ENCODE measurements at places on chromosomes 4 and X.

DNA sequence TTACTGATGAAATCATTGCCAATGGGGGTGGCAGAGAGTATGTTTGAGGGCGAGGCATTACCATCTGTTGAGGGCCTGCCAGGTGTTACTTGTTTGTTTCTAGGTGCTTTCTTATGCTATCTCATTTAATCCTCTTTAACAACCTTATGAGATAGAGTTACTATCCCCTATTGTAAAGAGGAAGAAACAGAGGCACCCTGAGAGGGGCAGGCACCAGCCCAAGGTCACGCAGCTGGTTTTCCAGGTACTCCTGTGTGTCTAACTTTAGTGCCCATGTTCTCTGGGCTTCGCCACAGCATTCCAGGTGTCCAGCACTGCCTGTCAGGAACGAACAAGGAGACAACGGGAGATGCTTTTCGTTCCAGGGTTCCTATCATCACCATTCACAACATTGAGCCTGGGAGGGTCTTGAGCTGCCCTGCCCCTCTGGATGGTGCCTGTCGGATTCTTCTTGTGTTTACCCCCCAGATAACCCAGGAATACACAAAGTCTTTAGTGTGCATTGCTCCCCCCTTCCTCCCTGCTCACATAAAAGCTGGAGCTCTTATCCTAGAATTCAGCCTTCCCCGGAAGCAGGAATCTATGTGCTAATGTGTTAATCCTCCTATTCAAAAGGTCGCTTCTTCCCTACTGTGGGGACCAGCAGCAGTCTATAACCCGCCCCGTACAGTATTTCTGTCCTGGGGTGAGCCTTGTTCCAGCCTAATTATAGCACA, 24.9 kb upstream of the GPC4 start:
- DNase-seq, result peak; percentile 59

- peak; percentile 62 for DNase-seq
Measured at GRCh38 chr4:153531976-153532626, 65.9 kb downstream of the TMEM131L start.

GRCh38 chr4:185540487-185541120, 5.3 kb upstream of the PDLIM3 start:
- no peak for DNase-seq

DNA sequence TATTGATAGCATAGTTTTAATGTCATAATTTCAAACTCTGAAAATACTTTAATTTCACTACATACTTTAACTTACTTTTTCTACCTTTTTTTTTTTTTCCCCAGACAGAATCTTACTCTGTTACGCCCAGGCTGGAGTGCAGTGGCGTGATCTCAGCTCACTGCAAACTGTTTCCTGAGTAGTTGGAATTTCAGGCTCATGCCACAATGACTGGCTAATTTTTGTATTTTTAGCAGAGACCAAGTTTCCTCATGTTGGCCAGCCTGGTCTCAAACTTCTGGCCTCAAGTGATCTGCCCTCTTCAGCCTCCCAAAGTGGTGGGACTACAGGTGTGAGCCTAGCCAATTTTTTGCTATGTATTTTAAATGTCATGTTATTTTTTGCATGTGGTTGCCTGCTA, 741.6 kb downstream of the TRAM1L1 start:
- no peak for DNase-seq

- DNase-seq, result no peak
Measured at GRCh38 chrX:44382871-44383270, 39.4 kb upstream of the EFHC2 start.

DNA sequence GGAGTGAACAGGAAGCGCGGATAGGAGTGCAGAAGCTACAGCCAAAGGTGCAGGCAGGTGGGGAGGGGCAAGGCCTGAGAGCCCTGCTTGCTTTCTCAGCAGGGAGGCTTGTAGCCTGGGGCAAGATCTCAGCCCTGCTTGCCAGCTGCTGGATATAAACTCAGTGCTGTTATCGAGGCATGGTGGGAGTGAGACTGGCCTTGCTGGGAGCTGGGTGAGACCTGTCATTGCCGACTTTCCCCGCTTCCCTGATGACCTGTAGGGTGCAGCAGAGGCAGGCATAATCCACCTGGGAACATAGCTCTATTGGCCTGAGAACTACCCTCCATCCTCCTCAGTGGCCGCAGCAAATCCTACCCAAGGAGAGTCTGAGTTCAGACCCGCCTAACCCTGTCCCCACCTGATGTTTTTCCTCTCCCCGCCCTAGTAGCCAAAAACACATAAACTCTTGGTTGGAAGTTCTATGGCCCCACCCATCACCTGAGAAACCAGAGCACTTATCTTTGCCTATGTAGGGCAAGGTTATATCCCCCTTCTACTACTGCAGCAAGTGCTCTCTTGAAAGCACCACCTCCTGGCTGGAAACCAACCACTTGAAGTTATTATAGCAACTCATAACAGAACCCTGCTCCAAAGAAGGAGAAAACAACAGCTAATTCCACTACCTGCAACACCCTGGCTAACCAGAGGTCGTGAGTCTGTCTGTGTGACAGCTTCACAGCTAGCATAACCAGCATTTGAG, 80.7 kb downstream of the FHIP1A start:
- DNase-seq, result peak; percentile 0

- DNase-seq, result no peak
Measured at GRCh38 chrX:12825801-12826200, 34.6 kb downstream of the PRPS2 start.

GRCh38 chr4:69576251-69576877, 63.1 kb downstream of the UGT2A2 start:
- no peak for DNase-seq

- DNase-seq, result no peak
Measured at GRCh38 chrX:36431819-36432218, 512.3 kb downstream of the CFAP47 start.

- no peak for DNase-seq
Measured at GRCh38 chr4:2914256-2915126, 48.7 kb downstream of the NOP14 start.

DNA sequence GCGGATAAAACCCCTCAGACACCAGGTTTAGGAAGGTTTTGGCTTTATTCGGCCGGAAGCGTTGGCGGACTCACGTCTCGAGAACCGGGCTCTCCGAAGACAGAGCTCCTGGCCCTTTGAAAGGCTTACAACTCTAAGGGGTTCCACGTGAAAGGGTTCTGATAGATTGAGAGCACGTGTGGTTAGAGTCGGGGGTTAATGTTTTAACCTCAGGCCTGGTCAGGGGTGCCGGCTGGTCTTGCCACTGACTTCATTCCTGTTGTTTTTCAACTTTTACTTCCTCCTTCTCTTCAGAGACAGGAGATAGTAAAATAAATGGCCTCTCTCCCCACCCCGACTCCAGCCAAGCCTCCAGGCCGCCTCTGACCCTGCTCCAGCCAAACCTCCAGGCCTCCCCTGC, 4.7 kb upstream of the ASMT start:
- no peak for DNase-seq

DNA sequence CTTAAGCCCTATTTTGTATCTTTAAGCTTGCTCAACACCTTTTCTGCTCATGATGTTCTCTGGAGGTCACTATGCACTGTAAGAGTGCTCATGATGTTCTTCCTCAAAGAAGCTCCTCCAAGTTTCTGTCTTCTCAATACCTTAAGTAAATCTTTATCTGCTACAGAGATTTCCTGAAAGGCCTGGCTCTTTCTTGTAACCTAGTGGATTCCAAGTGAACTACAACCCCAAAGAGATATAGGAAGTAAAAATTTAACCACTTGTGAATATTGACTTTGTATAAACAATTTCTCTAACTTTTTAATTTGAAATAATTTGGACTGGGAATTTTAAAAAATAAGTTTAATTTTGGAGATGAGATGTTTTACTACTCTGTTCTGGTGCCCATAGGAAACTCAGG, 39.3 kb upstream of the XK start:
- no peak for DNase-seq

DNA sequence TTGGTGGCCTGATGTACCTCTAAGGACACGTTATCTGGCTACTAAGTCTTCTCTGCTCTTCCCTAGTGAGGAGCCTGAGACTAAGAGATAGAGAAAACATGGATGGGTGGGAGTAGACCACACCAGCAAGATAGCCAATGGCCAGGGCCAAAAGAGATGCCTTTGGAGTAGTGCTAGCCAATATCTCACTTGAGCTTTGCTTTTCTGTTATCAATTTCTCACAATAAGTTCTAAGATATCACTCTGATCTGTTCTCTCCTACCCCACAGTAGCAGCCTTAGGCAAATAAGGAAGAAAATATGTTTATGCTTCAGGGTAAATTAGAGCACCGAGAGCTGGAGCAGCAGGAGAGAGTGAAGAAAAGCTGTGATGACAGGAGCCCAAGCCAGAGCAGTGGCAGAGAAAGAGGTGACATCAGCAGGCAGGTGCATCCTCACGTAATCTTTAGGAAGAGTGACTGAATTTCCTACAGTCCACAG, 343.9 kb upstream of the NOCT start:
- DNase-seq, result no peak

DNA sequence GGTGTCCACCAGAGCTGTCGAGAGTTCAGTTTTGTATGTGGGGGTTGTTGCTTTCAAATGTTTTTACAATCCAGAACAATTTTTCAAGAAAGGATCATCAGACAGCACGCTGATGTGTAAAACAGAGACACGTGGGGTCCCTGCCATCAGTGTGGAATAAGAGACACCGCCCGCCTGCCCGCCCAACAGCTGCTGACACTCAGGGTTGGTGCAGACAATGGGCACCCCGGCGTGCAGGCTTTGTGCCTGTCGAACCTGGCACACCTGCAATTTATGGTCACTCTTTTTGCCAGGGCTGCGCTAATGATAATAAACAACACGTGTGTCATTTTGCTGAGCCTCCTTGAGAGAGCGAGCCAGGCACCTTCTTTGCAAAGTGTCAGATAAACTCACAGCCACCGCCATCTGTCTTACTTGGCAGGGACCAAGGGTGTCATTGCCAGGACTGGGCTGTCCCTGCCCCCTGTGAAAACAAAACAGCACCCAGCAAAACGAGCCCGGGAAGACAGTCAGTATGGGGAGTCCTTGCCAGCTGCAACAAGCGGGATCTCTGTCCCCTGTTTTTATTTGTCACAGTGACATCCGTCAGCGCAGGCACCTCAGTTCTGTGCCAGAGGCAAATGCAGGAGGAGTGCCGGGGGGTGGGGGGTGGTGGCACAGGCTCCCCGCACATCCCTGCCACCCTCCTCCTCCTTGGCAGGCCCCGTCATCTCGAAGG, 69.1 kb downstream of the PSAPL1 start:
- peak; percentile 91 for DNase-seq

- no peak for DNase-seq
Measured at GRCh38 chr4:90171491-90171890, 44.3 kb downstream of the CCSER1 start.

- DNase-seq, result no peak
Measured at GRCh38 chr4:83323136-83323535, 11.5 kb downstream of the HPSE start.

- DNase-seq, result no peak
Measured at GRCh38 chr4:47222276-47222675, 190.9 kb downstream of the GABRB1 start.

GRCh38 chrX:39903343-39903742, 194.4 kb downstream of the BCOR start:
- no peak for DNase-seq

DNA sequence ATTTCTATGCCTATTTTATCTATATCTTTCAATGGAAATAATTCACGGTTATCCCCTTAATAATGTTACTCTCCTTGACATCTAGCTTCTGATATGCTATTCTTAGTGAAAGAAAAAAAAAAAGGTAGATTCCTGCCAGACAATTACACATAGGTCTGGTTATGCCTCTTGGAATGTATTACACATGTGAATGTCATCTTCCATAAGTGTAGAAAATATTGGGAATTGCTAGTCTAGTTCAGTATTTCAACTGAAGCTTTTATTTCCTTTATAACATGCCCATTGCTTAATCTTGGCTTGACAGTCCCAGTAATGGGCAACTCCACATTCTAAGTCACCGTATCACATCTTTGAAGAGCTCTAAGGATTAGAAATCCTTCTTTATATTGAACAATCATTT, 25.4 kb upstream of the PPP1R2C start:
- no peak for DNase-seq

GRCh38 chr4:57034520-57034919, 55.8 kb downstream of the POLR2B start:
- no peak for DNase-seq

- DNase-seq, result no peak
Measured at GRCh38 chr4:45580334-45580733, 543.5 kb downstream of the GABRG1 start.

DNA sequence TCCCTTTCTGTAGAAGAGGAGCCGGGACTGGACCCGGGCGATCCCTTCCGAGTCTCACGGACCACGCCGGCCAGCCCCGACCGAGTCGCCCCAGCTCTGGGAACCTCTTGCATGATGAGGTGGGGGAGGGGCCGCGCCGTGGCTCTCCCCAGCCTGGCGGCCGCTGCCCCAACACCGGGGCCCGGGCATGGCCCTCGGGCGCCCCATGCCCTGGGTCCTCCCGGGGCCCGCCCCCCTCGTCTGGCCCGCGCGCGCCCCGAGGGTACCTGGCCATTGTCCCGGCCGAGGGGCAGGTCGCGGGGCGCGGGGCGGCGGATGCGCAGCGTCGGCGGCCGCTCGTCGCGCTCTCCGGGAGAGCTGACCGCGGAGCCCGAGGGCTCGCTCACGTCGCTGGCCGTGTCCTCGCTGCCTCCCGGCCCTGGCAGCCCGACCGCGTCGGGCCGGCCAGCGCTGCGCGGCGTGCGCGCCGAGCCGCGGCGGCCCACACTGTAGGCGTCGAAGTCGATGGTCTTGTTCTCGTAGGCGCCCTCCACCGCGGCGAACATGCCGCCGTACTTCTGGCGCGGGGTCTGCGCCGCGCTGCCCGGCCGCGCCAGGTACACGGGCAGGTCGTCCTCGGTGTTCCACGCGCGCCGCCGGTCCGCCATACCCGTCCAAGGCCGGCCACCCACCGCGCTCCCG, 423 bp downstream of the CRMP1 start:
- DNase-seq, result peak; percentile 50

DNA sequence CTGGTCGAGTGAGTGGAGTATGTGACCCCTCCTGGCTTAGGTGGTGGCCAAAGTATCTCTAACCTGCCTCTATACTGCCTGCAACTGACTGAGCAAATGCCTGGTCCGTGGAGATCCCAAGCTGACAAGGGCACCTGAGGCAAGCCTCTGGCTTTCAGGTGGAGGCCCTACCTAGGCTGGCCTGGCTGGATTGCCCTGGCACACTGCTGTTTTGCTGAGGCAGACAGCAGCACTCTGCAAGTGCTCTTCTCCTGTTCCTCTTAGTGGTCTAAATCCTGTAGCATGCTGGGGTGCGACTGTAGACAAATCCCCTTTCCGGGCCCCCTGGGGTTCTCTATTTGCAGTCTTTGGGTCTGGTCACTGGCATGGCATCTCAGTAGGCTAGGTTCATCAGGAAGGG, 44.8 kb downstream of the PNMA5 start:
- DNase-seq, result no peak

DNA sequence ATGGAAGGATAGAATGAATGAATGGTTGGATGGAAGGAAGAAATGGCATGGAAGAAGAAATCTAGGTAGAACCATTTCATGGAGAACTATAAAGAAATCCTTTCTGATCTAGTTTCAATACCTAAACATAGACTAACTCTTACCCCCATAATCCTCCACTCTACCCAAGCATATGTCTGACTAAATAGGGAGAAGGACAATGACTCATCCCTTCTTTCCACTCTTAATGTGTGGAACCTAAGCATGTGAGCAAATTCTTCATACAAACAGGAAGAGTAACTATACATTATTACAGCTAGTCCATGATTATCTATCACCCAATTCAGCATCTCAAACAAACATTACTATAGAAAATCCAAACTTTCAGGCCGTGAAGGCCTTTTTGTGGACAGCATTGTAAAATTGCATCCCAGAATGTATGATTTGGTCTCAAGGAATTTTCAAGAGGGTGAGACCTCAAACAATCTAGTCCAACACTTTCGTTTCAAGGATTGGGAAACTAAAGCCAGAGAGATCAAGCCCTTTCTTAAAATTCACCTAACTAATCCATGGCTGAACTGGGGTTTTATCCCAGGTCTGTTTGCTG, 11.2 kb downstream of the C1QTNF7 start:
- no peak for DNase-seq

All from NCI-H524 (cell line).